ENCODE measurements at places on chromosomes 2 and 18. TPM values are rescaled to one million over a fixed set of nuclear protein-coding genes. Genes with fewer than 3 reads are reported as not detected.

Gene STAT4
- total RNA-seq: 6.1 TPM

Gene IRS1
- 20.1 TPM for total RNA-seq

Gene TUBA3E
- 18.5 TPM for total RNA-seq

Gene LIMS2
- total RNA-seq: 4.0 TPM

Gene REG3A
- 1.6 TPM for total RNA-seq

Gene ZC3H6
- total RNA-seq: 4.5 TPM

Gene SUCLG1
- 168 TPM for total RNA-seq

Gene TRIM43
- total RNA-seq: not detected

Gene CTAGE1
- total RNA-seq: 0.47 TPM

Gene INHBB
- total RNA-seq: 4.4 TPM

Gene MAP3K19
- total RNA-seq: 1.1 TPM

Gene SEMA4F
- total RNA-seq: 6.8 TPM

Gene TFPI
- total RNA-seq: 122 TPM

Gene FEV
- total RNA-seq: not detected

Gene FAM161A
- 6.5 TPM for total RNA-seq

Gene CNGA3
- total RNA-seq: 0.13 TPM

Gene GAD1
- total RNA-seq: 0.50 TPM

Gene C2orf72
- total RNA-seq: 112 TPM

Gene XDH
- 4.0 TPM for total RNA-seq
